Midbrain (tissue), 1 donor: ENCODE measurements at places on chromosomes 3 and 15.

GRCh38 chr15:69583626-69584025, 131.0 kb downstream of the RPLP1 start:
- DNase-seq, result no peak

GRCh38 chr15:74193299-74193718, 9.3 kb downstream of the STRA6 start:
- DNase-seq, result no peak

GRCh38 chr3:188294823-188295487, 141.0 kb downstream of the LPP start:
- peak; percentile 27 for DNase-seq

DNA sequence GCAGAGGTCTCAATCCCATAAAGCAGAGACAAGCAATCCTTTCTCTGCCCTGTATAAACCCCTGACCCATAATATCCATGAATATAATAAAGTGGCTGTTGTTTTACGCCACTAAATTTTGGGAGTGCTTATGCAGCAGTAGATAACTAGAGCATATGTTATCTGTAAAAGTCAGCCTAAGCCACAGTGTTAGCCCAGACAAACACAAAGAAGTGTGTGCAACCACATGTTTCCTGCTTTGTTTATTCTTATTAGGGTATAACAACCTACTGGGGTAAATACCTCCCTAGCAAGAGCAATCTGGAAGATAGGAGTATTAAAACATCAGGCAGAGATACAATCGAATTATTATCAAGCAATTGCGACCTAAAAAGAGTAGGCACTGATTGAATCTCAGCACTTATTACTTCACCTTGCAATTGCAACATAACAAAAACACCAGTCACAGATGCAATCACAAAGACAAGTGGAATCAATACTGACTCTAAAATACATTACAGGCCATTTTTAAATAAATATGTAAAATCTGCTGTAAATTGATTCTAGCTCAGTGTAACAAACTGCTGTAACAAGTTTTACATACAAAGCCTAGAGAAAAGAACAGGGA, 94.6 kb upstream of the UBE2E2 start:
- DNase-seq, result no peak

- DNase-seq, result no peak
Observed at GRCh38 chr15:84947947-84948830, 33.5 kb upstream of the PDE8A start.

GRCh38 chr3:194162070-194162678, 26.2 kb downstream of the HES1 start:
- DNase-seq, result no peak

DNA sequence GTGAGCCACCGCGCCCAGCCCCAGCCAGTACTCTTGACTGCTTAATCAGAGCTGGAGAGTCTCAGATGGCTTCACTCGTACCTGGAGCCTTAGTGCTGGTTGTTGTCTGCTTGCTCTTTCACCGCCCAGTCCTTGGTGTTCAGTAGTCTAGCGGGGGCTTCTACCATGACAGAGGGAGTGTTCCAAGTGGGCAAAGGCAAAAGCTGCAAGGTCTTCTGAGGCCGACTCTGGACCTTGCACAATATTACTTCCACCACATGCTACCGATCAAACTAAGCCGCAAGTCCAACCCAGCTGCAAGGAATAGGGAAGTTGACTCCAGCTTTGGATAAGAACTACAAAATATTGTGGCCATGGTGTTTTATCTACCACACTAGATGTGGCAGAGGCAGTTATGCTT, 6.6 kb downstream of the PARL start:
- no peak for DNase-seq

GRCh38 chr3:61008153-61008997, 242.9 kb downstream of the FHIT start:
- no peak for DNase-seq

DNA sequence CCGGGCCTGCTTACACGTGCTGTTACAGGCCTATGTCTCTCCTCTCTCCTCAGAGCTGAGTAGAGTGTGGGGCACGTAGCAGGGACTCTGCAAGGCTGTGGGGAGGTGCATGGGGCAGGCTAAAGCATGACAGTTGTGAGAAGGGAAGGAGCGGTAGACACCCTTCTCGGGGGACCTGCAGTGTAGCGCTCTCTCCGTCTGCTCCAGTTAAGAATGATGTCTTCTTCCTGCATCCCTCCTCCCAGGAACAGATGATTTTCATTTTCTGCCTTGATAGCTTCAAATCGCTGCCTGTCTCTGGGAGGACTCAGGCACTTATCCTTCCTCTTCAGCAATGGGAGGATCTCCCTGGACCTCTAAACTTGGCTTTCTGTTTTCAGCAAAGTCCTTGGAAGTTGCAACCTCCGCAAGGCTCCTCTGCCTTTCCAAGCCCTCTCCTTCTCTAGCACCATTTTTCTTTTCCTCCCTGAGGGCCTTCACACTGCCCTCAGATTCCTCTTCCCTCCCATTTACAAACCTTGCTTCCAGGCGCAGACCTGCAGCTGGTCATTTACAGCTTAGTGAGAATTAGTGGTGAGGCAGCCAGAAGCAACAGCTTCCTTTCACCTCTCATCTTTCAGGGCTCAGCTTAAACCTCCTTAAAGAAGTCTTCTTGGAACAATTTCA, 23.4 kb upstream of the TLE3 start:
- no peak for DNase-seq

DNA sequence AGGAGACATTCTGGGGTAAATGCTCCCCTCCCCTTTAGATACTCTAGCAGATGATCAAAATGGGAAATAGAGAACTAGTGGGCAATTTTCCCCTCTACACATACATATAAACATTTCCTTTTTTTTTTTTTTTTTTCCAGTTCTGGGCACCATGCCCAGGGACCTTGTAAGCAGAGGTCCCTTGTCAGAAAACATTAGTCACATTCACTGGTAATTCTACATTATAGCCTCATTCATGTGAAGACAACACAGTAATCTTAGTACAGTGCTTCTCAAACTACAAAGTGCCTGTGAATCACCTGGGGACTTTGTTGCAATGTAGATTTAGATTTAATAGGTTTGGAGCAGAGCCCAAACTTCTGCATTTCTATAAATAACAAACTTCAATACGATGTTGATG, 60.1 kb upstream of the ACTC1 start:
- DNase-seq, result no peak

DNA sequence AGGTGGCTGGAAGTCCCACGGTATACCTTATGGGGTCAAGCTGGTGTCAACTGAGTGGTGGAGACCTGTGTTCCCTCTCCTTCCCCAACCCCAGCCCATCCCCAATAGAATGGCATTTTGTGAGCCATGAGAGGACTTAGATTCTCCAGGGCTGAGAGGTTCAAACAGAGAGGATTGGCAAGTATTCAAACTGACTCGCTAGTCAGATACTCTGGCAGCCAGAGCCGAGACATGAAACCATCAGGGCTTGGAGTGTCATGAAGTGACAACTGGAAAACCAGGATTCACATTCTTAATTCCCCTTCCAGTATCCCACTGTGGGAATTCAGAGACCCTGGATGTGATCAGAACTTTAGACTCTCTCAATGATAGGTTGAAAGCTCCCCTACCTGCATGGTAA, 159.4 kb upstream of the SNTN start:
- no peak for DNase-seq

GRCh38 chr3:168249205-168249549, 153.5 kb upstream of the GOLIM4 start:
- DNase-seq, result no peak

GRCh38 chr15:45948181-45948621, 313.4 kb downstream of the SQOR start:
- DNase-seq, result no peak

DNA sequence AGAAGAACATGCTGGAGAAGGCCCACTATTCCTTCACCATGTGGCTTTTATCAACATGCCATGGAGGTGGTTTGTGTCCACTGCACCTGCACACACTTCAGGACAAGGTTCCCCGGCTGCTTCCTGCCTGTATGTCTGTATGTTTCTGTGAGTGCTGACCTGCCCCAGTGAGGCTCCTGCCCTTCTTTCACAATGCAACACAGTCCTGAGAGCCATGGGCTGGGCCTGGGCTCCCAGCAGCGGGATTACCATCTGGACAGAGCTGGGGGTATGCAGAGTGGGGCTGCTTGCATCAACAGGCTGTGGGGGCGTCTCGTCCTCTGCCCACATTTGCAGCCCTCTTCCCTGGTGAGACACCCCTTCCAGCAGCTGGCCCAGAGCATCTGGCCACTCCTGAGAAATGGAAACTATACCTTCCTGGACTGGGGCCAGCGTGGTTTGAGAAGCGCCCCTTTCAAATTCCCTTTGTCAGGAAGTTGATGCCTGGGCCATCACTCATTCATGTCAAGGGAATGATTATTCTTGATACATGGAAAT, 29.3 kb upstream of the C15orf39 start:
- no peak for DNase-seq

GRCh38 chr15:59413577-59413976, 24.4 kb upstream of the FAM81A start:
- no peak for DNase-seq

DNA sequence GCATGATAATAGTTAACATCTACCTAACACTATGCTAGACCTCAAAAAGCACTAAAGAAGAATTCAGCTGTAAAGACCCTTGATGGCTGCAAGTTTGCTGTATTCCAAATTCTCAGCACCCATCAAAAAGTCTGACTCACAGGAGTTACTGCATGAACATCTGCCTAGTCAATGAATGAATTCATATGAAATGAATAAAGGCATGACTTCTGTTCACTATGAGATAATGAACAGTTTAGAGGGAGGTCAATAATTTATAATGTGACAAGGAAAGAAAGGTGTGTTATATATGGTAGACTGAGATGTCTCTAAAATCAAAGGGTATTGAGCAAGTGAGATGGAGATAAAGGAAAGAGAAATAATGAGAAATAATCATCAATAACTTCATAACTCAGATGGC, 508.2 kb upstream of the TGFBR2 start:
- DNase-seq, result no peak

- DNase-seq, result no peak
Observed at GRCh38 chr3:153431076-153431475, 269.1 kb downstream of the RAP2B start.

DNA sequence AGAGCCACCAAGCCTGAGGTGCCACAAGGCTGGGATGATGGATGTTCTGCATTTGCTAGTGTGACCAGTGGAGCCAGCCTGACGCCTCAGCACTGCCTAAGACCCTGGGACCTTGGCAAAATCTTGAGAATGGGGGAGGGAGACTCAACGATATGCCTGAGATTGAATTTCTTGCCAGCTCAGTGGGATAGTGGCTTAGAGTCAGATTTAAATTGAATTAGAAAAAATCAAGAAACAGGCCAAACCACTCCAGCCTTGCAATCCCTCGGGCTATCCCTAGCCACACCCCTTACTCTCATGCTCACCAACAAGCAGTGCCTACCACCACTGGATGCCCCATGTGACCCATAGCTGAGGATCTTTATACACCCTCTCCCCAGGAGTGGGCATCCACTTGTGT, 18.7 kb upstream of the PDE8A start:
- no peak for DNase-seq

GRCh38 chr15:77650265-77650664, 17.6 kb upstream of the LINGO1 start:
- DNase-seq, result no peak

- DNase-seq, result no peak
Observed at GRCh38 chr15:101142711-101143110, 109.1 kb downstream of the CHSY1 start.

GRCh38 chr3:191388823-191389222, 58.5 kb upstream of the UTS2B start:
- no peak for DNase-seq

GRCh38 chr15:95684693-95685115, 645.8 kb upstream of the NR2F2 start:
- DNase-seq, result no peak

GRCh38 chr3:71784201-71784913, 591 bp downstream of the PROK2 start:
- no peak for DNase-seq

- no peak for DNase-seq
Observed at GRCh38 chr3:177089110-177089509, 108.2 kb downstream of the TBL1XR1 start.

GRCh38 chr3:29279806-29280205, 1.1 kb upstream of the RBMS3 start:
- peak; percentile 15 for DNase-seq

GRCh38 chr3:161372321-161373260, 1.3 kb upstream of the SPTSSB start:
- DNase-seq, result peak; percentile 35

DNA sequence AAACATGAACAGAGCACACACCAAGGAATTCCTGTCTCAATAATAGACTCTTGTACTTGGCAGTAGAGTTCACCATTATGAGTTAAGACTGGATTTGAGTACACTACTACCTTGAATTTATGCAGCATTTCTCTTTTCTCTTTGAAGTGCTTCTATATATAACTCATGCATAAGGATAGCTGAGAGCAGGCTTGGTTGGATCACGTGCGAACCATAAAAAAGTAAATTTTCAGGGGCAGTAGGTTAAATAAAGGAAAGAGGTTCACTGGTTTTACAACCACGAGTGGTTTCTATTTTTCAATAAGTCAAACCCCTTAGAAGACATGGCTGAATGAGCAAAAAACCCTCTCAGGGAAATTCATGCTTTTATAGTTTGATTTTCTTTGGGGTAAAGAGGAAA, 28.6 kb upstream of the PDZRN3 start:
- DNase-seq, result no peak

DNA sequence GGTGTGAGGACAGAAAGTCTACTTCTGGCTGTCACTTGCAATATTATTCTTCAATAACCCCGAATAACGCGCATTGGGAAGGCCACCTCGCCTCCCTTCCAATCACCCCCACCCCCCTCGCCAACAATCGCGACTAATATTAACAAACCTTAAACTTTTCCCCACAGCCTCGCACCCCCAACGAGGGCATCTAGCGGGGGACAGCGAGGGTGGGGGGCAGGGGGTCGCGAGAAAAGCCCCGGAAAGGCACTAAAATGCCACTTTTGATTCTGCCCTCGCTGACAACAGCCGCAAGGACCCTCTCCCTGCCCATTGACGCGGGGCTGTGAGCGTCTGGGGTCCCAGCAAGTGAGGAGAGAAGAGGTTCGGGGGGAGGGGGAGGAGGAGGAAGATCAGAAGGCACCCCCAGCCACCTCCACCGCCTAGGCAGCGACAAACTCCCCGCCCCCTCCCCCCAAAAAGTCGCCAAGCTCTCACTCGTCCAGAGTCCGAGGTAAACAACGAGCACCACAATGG, 868 bp downstream of the SATB1 start:
- DNase-seq, result peak; percentile 36

GRCh38 chr3:124092811-124093210, 100.9 kb upstream of the ROPN1 start:
- no peak for DNase-seq

GRCh38 chr3:12345584-12346494, 57.0 kb downstream of the PPARG start:
- DNase-seq, result no peak

- no peak for DNase-seq
Observed at GRCh38 chr15:75671730-75672602, 24.3 kb downstream of the SNX33 start.

- peak; percentile 74 for DNase-seq
Observed at GRCh38 chr3:42961633-42962032, 17.5 kb upstream of the GASK1A start.

GRCh38 chr15:101348015-101348414, 53.0 kb upstream of the SNRPA1 start:
- no peak for DNase-seq
